Activated naive CD8-positive, alpha-beta T cell treated with anti-CD3 and anti-CD28 coated beads for 36 hours (primary cell): ENCODE measurements at places on chromosomes 11 and 22. TPM values are rescaled to one million over a fixed set of nuclear protein-coding genes. Genes with fewer than 3 reads are reported as not detected.

OR52N4 gene
- total RNA-seq, result 0.40 TPM

DNA sequence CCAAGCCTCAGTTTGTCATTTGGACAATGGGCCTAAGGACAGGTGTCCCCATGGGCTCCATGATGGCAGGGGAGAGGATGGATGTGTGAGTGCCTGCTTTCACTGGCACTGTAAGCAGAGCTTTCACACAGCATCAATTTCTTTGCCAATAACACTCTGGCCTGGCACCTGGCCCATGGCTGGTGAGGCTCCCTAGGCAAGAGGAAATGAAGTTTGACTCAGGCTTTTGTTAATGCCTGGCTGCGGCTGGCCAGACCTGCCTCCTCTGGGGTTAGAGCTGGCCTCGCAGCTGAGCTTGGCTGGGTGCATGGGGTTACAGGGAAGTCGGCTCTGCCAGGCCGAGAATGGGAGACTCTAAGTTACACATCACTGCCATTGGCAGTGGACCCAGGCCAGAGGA, 30.0 kb upstream of the SEZ6L start:
- no peaks in the 10 kb centered on the region for H3K36me3 ChIP-seq
- no peaks in the 10 kb centered on the region for H3K4me1 ChIP-seq
- no peak overlapping the region for H3K4me3 ChIP-seq
- no peak for DNase-seq
- peaks cover 30% of the 10 kb centered on the region for H3K27me3 ChIP-seq

DNA sequence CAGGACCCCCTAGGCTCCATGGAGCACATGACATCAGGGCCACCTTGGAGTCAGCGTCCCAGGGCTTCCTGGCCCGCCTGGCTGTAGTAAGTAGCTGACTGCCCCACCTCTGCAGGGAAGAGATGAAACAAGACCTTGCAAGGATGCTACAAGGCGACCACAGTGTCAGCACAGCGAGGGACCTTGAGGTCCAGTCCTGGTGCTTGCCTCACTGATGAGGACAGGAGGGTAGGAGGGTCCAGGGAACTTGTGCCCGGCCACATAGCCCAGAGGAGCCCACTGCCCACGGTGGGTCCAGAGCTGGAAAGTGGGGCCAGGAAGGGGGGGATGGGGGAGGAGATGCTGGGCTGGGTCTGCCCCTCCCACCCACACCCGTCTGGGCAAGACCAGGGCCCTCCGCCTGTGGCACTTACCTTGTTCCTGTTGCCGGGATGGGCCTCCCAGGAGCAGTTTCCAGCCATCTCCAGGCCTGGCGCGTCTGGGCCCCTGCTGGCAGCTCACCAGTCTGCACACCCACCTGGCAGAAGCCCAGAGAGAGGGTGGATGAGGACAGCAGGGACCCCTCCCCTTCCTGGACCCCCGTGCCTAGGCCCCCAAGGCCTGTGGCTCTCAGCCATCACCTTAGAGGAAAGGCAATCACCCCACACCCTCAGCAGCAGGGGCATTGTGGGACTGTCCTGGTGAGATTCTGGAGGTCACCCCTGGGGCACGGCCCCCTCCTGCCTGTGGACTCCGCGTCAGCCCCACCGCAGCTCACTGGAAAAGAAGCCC, 3.4 kb downstream of the MRGPRF start:
- H3K27ac ChIP-seq, result no peak overlapping the region
- H3K27me3 ChIP-seq, result peaks cover 46% of the 10 kb centered on the region
- no peak overlapping the region for H3K4me3 ChIP-seq
- no peaks in the 10 kb centered on the region for H3K4me1 ChIP-seq
- no peak for DNase-seq

CASP5 gene
- total RNA-seq, result not detected

DNA sequence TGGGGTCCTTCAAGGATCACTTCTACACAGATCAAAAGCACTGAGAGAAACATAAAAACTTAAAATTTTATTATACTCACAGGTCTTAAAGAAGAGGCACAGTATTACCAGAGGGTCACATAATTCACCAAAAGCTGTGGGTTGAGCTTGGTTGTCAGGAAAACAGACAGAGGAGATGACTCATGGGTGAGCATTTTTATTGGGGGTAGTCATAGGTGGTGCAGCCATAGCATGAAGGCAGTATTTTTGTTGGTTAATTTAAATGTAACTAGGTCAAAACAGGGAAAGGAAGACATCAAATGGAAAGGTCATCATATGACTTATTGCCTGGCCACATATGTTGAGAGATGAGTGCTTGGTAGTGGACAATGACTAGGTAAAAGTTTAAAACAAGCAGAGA, 24.2 kb downstream of the OR5B17 start:
- peaks cover 20% of the 10 kb centered on the region for H3K27me3 ChIP-seq
- DNase-seq, result no peak
- peaks cover 9% of the 10 kb centered on the region for H3K36me3 ChIP-seq
- H3K27ac ChIP-seq, result no peak overlapping the region
- H3K4me3 ChIP-seq, result no peak overlapping the region

DNA sequence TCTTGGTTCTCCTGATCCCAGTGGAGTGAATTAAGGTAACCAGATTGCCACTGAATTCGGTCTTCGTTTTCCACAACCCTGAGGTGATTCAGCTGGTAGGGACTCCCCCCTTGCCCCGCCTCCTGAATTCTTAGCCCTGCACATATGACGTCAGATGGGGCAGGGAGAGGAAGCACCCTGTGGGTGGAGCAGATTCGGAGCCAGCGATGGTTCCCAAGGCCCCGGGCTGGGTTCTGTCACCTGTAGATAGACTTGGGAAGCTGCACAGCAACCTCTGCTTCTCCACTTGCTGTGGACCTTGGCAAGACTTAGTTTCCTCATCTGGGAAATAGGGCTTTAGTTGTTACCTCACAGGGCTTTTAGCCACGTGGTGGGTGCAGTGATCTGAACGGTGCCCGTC, 67.8 kb downstream of the CTTN start:
- H3K4me1 ChIP-seq, result peaks cover 7% of the 10 kb centered on the region
- no peaks in the 10 kb centered on the region for H3K36me3 ChIP-seq
- no peak overlapping the region for H3K27ac ChIP-seq
- no peak for DNase-seq

- H3K4me3 ChIP-seq, result no peak overlapping the region
- H3K27ac ChIP-seq, result no peak overlapping the region
- no peak for DNase-seq
- no peaks in the 10 kb centered on the region for H3K27me3 ChIP-seq
- H3K4me1 ChIP-seq, result no peaks in the 10 kb centered on the region
Measured at GRCh38 chr11:79942090-79942489, 501.3 kb upstream of the TENM4 start.

GRCh38 chr11:35964841-35965240, 21.0 kb downstream of the LDLRAD3 start:
- no peak overlapping the region for H3K27ac ChIP-seq
- H3K4me3 ChIP-seq, result no peak overlapping the region
- DNase-seq, result no peak
- H3K27me3 ChIP-seq, result peaks cover 7% of the 10 kb centered on the region
- H3K36me3 ChIP-seq, result no peaks in the 10 kb centered on the region

GRCh38 chr22:32843300-32843699, 41.8 kb downstream of the TIMP3 start:
- H3K36me3 ChIP-seq, result no peaks in the 10 kb centered on the region
- H3K27me3 ChIP-seq, result peaks cover 3% of the 10 kb centered on the region
- no peak for DNase-seq
- H3K27ac ChIP-seq, result no peak overlapping the region

MRGPRE gene
- not detected for total RNA-seq

DNA sequence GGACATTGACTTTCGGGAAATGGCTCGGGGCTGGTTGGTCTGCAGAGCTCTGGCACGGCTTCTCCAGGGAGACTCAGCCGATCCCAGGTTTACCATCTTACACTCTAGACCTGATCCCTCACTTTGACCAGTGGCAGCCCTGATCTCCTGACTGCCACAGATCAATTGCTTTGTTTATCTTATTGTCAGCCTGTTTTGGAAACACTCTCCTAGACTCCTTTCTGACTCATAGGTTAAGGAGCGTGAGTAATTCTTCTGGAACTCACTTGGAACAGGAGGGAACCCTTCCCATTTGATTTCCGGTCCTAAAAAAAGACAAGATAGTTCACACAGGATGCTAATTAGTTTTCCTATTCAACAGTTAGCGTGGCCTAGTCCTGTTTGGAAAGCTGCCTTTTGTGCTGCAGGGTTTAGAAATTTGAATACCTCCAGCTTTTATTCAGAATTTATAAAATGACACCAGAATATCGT, 16.0 kb upstream of the BMAL1 start:
- H3K4me3 ChIP-seq, result no peak overlapping the region
- no peaks in the 10 kb centered on the region for H3K36me3 ChIP-seq
- H3K27ac ChIP-seq, result no peak overlapping the region
- DNase-seq, result no peak

- H3K27ac ChIP-seq, result no peak overlapping the region
- H3K4me3 ChIP-seq, result no peak overlapping the region
Measured at GRCh38 chr11:74169738-74170458, 904 bp downstream of the C2CD3 start.

DNA sequence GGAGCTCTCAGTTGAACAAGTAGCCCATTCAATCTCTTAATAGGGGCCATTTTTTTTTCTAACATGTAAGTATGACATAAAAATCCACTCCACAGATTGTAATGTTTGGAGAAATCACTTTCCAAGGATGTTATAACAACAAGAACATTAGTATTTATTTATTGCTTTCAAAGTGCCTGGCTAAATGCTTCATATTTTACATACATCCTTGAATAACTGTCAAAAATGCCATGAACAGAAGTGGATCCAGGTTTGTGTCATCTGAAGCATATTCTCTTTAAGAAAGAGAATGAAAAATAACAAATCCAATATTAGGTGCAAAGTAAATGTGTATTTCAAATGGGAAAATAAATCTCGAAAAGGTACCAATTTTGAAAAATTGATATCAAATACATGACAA, 344.0 kb upstream of the FAT3 start:
- H3K27ac ChIP-seq, result no peak overlapping the region
- H3K4me1 ChIP-seq, result no peaks in the 10 kb centered on the region
- no peak overlapping the region for H3K4me3 ChIP-seq

DNA sequence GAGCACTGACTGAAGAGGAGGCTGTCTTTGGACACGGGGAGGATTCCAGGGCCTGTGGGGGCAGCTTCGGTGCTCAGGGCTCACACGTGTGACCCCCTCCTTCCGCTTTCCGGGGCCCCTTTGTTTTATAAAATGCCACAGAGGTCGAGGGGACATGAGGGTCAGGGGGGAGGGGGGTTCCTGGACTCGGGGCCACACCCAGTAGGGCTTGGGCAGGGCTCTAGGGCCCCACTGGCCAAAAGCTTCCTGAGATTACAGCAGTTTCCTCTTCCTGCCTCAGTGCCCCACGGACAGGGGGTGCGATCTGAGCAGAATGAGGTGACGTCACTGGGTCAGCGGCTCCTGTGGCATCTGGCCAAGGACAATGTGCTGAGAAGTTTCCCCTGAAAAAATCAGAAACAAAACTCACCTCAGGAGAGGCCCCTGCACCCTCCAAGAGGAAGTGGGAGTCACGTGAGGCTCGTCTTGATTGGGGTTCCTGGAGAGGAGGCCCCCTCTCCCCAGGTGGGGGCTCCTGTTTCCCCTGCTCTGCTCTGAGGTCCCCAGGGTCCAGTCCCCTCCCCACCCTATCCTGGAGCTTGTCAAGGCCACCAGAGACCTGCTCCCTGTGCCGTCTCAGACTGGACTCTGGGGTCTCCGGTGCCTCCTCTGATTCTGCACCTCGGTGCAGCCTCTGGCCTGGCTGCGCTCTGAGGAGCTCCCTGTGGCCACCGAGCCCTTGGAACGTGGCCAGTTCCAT, 6.4 kb upstream of the IFITM3 start:
- H3K4me3 ChIP-seq, result peak overlapping the region; percentile 80
- peak overlapping the region; percentile 99 for H3K27ac ChIP-seq
- peak; percentile 80 for DNase-seq
- peaks cover 11% of the 10 kb centered on the region for H3K36me3 ChIP-seq
- peaks cover 79% of the 10 kb centered on the region for H3K4me1 ChIP-seq

- H3K27me3 ChIP-seq, result no peaks in the 10 kb centered on the region
- no peak for DNase-seq
- peaks cover 69% of the 10 kb centered on the region for H3K4me1 ChIP-seq
- H3K4me3 ChIP-seq, result peak overlapping the region; percentile 70
Measured at GRCh38 chr22:42959576-42960509, 55.1 kb downstream of the PACSIN2 start.

DNA sequence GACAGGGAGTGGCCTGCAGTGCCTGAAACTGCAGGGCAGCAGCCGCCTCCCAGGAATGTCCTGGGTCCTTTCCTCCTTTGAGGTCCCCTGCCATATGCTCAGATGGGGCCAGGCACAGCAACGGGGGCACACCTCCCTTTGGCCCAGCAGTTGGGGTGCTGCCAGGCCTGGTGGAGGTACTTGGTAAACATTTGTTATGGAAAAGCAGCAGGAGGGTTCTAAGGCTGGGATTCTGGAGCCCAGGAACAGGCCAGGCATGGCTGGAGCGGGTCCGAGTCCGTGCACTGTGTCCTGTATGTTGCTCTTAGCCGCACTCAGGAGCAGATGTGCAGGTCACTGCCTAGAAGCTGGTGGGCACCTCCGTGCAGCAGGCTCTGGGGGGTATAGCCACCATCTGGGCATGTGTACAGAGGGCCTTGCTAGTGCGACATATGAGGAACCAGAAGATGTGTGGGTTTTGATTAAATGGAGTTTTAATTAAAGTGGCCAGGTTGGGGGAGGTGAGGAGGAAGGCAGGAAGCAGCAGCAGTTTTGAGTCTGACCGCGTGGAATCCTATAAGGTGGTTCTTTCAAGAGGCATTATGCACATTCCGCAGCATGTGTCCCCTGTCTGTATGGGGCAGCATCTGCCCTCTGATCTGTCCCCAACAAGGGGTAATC, 1.5 kb downstream of the ADORA2A start:
- DNase-seq, result no peak
- no peaks in the 10 kb centered on the region for H3K27me3 ChIP-seq
- H3K4me1 ChIP-seq, result peaks cover 64% of the 10 kb centered on the region
- H3K27ac ChIP-seq, result peak overlapping the region; percentile 94

DNA sequence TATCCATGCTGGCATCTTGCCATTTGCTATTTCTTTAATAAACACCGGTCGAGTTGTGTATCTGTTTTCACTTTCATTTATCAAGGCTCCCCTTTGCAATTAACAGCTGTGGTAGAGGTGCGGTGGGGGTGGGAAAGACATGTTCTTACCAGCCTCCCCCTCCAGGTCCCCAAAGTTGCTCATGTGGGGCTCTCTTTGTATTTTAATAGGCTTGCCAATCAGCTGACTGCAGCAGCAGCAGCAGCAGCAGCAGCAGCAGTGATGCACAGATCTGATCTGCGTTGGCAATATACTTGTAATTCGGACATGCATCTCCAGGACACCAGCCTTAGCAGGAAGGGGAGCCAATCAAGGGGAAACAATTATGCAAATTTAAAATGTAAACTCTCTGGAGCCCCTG, 40.3 kb upstream of the E2F8 start:
- no peak overlapping the region for H3K27ac ChIP-seq
- no peaks in the 10 kb centered on the region for H3K27me3 ChIP-seq
- no peak for DNase-seq
